SIG-M5 (cell line): ENCODE measurements at places on chromosomes 4 and X.
A peak's percentile ranks its signal among the peaks of the same experiment; 100 is the strongest.

DNA sequence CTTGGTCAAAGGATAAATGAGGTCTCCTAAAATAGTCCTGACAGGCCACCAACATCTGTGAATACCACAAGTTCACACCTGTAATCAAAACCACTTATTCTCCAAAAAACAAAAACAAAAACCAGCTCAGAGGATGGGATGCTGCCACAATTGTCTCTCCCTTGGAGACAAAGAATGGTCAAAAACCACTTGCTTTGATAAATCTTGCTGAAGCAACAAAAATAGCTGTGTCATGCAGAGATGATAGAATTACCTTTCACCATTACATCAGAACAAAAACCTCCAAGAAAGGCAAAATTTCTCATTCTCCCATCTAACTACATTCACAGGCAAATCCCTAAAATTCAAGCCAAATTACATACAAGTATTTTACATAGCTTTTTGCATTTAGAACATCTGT lies 180.4 kb downstream of the MAML3 start:
- no peak for DNase-seq

DNA sequence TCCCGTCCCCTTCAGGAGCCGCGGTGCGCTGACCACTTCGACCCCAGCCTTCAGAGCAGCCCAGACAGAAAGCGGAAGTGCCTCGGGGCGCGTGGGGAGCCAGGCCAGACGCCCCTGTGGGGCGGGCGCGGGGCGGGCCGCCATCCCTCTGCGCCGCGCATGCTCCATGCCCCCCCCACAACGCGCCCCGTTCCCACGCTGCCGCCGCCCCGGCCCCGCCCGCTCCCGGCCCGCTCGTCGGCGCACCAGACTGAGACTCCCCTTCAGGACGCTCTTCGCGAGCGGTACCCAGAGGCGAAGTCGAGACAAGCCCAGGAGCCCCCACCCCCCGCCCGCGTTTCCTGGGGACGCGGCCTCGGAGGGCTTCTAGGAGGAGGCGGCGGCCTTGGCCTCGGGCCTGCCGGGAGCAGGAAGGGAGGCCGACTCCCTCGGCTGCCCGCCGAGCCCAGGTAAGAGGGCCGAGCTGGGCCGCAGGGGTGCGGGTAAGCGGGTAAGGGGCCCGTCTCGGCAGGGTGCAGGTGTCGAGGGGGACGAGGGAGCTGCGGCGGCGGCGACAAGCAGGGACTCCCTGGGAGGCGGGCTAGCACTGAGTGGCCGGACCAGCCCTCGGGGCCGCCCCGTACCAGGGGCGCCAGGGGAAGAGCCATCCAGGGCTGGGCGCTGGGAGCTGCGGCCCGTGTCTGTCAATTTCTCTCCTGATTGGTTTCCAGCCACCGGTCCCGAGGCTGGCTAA lies at the start of gene ZFP92:
TSS of gene ZFP92 (plus strand) at position 218 of the 733 bp plus-strand sequence. CDS start 6,851 bp downstream, outside the sequence.
- no peak for DNase-seq

DNA sequence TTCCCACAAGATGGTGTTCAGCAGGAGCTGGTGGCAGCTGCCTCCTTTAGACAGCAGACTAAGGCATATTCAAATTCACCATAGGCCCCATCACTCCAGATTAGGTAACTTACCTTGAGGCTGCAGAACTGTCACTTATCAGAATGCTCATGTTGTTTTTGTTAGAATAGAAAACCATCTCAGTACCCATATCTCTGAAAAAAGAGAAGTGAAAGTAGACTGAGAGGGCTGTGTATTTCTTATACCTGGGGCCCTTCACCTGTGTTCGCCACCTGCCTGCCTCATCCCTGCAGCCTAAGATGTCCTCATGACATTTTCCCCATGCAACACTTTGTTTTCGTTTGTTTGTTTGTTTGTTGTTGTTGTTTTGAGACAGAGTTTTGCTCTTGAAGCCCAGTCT lies 32.9 kb upstream of the SPRY1 start:
- DNase-seq = no peak

- DNase-seq = no peak
Observed at GRCh38 chr4:180674619-180675358, 1568.4 kb upstream of the TENM3 start.

GRCh38 chr4:168337550-168337940 lies 19.0 kb upstream of the DDX60 start:
- no peak for DNase-seq

DNA sequence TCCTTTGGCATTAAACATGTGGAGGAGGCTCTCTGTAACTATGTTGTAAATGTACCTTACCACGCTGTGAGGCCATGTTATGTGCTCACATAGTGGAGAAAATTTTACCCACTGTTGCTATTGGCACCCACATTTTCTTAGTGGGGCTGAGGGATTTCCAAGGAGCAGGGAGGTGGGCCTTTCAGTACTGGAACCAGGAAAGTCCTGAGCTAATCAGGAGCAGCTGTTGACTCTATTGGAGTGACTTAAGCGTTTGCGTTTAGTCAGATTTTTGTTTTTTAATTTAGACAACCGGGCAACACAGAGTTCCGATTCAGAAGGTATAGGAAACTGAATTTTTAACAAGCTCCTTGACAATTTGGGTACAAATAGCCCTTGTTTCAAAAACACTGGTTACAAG lies 30.7 kb upstream of the WDR17 start:
- no peak for DNase-seq

- DNase-seq = no peak
Observed at GRCh38 chrX:25665431-25665830, 472.7 kb upstream of the MAGEB18 start.

- no peak for DNase-seq
Observed at GRCh38 chrX:53445977-53446376, 11.8 kb upstream of the HSD17B10 start.

DNA sequence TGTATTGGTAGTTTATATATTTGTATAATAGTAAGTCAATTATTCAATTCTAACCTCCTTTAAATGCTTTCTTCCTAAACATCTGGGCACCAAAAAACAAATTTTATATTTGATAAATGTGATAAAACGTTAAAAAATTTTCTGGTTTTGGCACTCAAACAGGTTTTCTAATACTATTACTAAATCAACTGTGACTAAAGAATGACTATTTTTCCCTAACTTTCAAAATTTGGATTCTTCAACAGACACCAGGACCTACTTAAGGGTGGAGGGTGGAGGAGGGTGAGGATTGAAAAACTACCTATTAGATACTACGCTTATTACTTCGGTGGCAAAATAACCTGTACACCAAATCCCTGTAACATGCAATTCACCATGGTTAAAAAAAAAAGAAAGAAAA lies 555.5 kb downstream of the IL15 start:
- DNase-seq = no peak

- no peak for DNase-seq
Observed at GRCh38 chr4:101777431-101777830, 13.1 kb upstream of the BANK1 start.

- no peak for DNase-seq
Observed at GRCh38 chrX:9269134-9269533, 195.7 kb upstream of the TBL1X start.

GRCh38 chr4:148944136-148944838 lies 502.1 kb upstream of the NR3C2 start:
- DNase-seq = no peak

DNA sequence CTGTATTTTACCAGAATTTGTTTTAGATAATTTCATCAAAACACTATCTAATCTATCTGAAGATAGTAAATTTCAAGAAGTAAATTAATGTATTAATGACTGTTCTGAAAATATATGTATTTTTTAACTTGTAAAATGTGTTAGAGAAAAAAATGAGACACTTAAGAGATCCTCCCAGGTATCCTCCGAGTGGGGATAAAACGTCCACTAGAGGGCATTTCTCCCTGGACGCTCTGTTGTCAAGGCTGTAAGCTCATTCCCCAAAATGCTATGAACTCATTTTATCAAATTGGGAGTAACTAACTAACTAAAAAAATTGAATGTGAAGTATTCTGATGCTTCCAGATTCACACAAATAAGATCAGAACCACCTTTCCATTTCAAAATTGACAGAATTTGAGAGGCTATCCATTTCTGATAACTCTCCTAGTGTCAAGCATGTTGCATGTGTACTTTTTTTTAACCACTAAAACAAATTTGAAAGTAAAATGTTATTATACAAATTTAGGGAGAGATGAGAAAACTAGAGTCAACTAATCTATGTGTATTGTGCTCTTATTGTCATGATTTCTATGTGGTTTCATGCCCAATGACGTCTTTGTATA lies 337.3 kb upstream of the HS3ST1 start:
- no peak for DNase-seq

- DNase-seq = no peak
Observed at GRCh38 chr4:111595456-111595855, 549.8 kb upstream of the FAM241A start.

GRCh38 chrX:13330446-13330845 lies 10.6 kb upstream of the ATXN3L start:
- DNase-seq = no peak

DNA sequence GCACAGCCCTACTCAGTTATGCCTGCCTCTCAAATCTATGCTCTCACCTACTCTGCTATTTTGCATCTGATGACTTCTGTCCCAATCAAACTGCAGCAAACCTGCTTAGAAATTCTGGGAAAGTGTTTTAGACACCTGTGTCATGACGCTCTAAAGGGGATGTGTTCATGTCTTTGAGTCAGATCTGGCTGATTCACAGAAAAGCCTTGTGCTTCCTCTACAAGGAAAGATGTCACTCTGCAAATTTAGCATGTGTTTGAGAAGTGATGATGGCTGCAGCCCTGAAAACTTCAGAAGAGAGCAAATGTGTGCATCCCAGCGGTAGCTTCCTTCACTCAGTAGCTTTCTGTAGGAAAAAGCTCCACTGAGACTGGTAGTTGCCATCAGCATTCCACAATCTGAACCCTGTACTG lies 235.4 kb downstream of the MGST2 start:
- DNase-seq = no peak

DNA sequence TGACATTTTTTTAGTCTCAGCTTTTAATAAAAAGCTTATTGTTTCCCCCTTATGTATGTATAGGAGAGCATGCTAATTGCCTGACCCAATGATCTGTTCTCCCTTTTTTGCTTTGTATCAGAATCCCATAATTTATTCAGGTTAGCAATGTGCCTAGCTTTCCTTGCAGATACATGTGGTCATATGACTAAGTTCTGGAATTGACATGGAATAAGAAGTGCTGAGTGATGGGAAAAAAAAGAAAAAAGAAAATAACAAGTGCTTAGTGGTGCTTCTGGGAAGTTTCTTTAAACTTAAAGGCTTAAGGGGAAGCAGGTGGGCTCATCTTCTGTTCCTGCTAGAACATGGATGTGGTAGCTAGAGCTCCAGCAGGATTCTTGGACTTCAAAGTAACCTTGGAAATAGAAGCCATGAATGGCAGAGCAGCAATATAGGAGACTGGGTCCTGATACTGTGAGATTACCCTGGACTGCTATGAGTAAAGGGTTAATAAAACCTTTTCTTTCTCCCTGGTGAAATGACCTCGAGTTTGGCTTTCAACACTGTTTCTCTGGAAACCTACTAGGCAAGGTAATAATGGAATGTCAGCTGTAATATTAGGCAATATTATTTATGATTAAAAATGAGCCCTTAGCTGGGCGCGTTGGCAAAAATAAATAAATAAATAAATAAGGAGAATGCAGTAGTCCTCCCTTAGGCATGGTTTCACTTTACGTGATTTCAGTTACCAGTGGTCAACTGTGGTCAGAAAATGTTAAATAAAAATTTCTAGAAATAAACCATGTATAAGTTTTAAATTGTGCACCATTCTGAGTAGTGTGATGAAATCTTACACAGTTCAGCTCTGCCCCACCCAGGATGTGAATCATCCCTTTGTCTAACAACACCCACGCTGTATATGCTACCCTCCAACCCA lies 16.7 kb upstream of the RBM41 start:
- DNase-seq = no peak

GRCh38 chrX:153882086-153882498 lies 3.9 kb downstream of the L1CAM start:
- no peak for DNase-seq

GRCh38 chr4:136203199-136203598 lies 1329.1 kb downstream of the PCDH18 start:
- DNase-seq = no peak

- DNase-seq = no peak
Observed at GRCh38 chrX:65745992-65746391, 78.5 kb downstream of the MSN start.

GRCh38 chr4:103372002-103372558 lies 173.9 kb upstream of the CENPE start:
- no peak for DNase-seq

GRCh38 chr4:134027931-134028330 lies 173.7 kb downstream of the PABPC4L start:
- no peak for DNase-seq

- DNase-seq = no peak
Observed at GRCh38 chr4:16652732-16653305, 245.6 kb downstream of the LDB2 start.

DNA sequence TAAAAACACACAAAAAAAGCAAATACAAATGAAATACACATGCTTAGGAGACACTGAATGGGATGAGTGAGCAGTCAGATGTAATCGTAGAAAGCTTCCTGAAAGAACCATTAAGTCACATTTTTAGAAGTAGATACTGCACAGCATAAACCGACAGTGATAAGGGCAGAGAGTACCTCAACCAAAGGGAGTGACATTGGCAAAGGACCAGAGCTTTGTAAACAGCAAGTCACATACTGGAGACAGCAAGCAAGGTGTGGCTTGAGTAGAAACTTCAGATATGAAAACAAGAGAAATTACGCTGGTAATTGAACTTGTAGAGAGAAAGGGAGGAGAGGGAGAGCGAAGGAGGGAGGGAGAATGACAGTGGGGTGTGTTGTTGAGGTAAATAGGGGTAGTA lies 92.0 kb downstream of the CHRDL1 start:
- no peak for DNase-seq

DNA sequence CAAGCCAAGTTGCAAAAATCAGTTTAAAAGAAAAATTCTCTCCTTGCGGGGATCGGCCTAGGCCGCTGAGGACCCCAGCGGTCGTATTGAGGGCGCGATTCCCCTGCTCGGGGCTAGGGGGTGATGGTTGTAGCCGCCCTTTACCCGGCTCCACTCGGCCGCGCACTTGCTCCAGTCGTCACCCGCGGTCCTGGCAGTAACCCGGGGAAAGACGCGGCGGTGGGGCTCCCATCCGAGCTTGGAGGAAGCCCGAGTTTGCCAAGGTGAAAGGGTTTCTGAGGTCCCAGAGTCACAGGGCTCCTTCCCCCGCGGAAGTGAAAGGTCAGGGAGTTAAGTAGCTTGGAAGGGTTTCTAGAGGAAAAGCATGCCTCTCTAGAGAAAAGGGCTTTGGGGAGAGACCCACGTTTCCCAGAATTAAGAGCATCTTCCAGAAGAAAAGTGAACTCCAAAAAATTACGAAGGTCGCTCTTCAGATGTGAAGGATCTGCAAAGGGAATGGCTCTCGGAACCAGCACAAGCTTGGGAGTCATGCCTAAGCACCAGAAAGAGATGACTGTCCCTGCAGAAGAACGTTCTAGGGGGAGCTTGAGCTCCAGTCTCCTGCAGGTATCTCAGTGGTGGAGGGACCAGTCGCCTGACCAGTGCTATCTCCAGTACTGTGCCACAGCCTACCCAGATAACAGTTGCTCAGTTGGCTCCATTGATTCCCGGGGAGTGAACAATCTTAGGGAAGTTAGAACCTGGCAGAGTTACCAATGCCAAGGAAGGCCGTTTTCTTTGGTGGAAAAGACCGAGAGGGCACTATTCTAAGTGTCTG lies 875 bp downstream of the LAP3 start:
- no peak for DNase-seq

- DNase-seq = peak; percentile 3
Observed at GRCh38 chr4:179399054-179399782, 1957.0 kb upstream of the AGA start.

GRCh38 chr4:153159728-153160221 lies 44.5 kb upstream of the TRIM2 start:
- peak; percentile 2 for DNase-seq

- DNase-seq = no peak
Observed at GRCh38 chr4:8136529-8136928, 22.1 kb downstream of the ABLIM2 start.

GRCh38 chr4:128428397-128428796 lies 140.8 kb upstream of the PGRMC2 start:
- no peak for DNase-seq
